ENCODE measurements at places on chromosomes 12 and 14. TPM values are rescaled to one million over a fixed set of nuclear protein-coding genes. Genes with fewer than 3 reads are reported as not detected.

Gene NGB
- total RNA-seq: 1.5 TPM

Gene SMCO3
- total RNA-seq: not detected

Gene MORN3
- total RNA-seq: 1.6 TPM

Gene AHSA1
- total RNA-seq: 64.9 TPM

Gene POU6F1
- total RNA-seq: 12.4 TPM

Gene DPPA3
- total RNA-seq: not detected

Gene DBX2
- total RNA-seq: 0.73 TPM

Gene LGMN
- total RNA-seq: 24.5 TPM

Gene IL31
- total RNA-seq: not detected

Gene GPR68
- 5.8 TPM for total RNA-seq

Gene MGAT2
- total RNA-seq: 21.7 TPM

Gene GARIN6
- not detected for total RNA-seq

Gene TRAF3
- total RNA-seq: 17.8 TPM

Gene SOAT2
- total RNA-seq: 0.27 TPM

DNA sequence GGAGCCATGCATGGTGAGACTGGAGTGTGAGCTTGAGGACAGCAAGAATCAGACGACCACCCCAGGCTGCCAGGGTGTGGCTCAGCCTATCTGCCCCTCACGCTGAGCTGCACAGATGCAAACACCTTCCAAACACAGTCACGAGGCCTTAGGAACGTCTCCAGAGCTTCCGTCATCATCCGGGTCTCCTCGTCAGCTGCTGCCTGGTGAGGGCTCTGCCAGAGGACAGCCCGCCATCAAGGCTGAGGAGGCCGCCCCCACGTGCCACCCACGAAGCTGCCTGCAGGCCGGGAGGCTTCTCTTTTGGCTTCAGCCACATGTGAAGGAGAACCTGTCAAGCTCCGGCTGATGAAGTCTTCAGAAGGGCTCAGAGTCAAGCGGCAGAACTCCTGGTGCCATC, 13.4 kb downstream of the DDX51 start:
- DNase-seq: no peak

GRCh38 chr12:76187177-76187576, 102.7 kb upstream of the NAP1L1 start:
- no peak for DNase-seq

DNA sequence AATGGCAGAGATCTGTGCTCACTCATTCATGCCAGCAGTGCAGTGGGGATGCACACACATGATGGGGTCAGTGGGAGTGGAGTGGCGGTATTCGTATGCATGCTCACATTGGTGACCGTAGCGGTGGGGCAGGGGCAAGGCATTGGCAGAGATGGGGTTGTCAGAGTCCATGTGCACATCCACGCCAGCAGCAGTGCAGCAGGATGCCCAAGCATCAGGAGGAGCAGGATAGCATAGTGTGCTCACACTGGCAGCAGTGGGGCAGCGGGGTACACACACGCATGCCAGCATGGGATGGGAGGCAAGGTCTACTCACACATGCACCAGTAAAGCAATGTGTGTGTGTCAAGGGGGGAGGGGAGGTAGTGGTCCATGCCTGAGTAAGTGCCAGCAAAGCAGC, 89.4 kb upstream of the GARIN6 start:
- no peak for DNase-seq

- DNase-seq: no peak
Observed at GRCh38 chr12:21301-22189, 45.0 kb upstream of the IQSEC3 start.

GRCh38 chr14:58779376-58779775, 141.6 kb downstream of the DACT1 start:
- no peak for DNase-seq

- no peak for DNase-seq
Observed at GRCh38 chr12:27610374-27610773, 85.9 kb upstream of the REP15 start.

- no peak for DNase-seq
Observed at GRCh38 chr12:74897425-74898211, 312.0 kb downstream of the KCNC2 start.

GRCh38 chr14:20501346-20501745, 4.0 kb upstream of the RNASE10 start:
- no peak for DNase-seq

DNA sequence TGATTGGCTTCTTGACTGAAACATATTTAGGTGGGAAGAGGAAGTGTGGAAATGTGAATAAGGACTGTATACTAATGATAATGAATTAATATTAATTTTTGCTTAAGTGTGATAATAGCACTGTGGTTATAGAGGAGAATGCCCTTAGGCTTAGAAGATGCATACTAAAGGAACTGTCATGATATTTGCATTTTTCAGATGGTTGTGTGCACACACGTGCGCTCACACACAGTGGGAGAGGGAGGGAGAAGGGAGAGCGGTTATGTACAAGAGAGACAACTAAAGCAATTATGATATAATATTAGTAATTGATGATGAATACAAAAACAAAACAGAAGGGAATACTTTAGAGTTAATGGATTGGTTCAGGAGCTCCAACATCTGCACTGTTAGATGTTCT, 54.2 kb downstream of the RCOR1 start:
- DNase-seq: no peak

DNA sequence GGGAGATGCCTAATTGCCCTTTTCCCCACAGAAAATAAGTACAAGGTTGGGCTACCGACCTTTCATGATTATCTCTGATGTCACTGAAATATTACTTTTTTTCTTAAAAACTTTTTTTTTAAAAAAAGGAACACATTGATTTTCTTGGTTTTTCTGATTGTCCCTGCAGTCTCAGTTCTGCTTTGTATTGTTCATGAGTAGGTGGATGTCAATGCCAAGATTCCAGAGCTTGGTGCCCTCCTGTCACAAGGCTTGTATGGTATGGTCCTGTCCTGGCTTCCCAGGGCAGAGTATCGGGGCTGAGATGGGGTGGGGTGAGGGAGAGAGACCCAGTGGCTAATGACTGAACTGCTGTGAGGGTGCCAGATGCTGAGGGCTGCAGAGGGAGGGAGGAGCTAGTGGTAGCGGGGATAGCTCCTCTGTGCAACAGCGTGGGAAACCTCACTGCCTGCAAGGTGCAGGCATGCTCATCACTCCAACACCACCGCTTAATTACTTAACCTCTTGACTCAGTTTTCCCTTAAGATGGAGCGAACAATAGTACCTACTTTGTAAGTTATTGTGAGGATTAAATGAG, 4.4 kb upstream of the CTDSP2 start:
- no peak for DNase-seq

- no peak for DNase-seq
Observed at GRCh38 chr14:92451245-92451644, 62.3 kb upstream of the RIN3 start.

DNA sequence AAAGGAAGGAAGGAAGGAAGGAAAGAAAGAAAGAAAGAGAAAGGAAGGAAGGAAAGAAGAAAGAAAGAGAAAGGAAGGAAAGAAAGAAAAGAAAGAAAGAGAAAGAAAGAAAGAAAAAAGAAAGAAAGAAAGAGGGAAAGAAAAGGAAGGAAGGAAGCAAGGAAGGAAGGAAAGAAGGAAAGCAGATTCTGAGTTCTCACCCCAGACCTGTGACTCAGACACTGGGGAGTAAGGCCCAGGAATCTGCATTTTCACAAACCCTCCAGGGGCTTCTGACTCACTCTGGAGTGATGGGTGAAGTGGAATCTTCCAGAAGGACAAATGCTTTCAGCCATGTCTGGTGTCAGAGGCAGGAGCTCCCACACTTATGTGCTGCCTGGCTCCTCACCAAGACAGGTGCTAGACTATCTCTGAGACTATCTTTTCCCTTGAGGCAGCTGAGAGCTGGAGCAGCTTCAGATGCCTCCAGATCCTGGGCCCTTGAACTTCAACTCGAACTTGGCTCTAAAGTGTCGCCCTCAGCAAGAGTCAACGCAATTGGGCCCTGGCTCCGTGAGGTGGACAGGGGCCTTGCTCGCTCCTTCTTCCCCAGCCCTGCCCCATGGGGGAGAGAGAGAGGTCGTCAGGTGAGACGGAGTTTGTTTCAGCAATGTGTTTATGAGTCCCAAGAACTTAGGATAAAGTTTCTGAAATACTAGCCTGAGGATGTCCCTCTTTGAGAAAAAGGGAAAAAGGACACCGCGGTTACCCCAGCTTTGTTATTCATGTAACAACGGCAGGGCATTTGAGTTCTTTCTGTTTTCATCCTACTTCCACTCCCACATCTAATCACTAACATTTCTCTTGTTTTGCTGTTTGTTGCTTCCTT, 19.8 kb upstream of the SCARB1 start:
- DNase-seq: no peak

DNA sequence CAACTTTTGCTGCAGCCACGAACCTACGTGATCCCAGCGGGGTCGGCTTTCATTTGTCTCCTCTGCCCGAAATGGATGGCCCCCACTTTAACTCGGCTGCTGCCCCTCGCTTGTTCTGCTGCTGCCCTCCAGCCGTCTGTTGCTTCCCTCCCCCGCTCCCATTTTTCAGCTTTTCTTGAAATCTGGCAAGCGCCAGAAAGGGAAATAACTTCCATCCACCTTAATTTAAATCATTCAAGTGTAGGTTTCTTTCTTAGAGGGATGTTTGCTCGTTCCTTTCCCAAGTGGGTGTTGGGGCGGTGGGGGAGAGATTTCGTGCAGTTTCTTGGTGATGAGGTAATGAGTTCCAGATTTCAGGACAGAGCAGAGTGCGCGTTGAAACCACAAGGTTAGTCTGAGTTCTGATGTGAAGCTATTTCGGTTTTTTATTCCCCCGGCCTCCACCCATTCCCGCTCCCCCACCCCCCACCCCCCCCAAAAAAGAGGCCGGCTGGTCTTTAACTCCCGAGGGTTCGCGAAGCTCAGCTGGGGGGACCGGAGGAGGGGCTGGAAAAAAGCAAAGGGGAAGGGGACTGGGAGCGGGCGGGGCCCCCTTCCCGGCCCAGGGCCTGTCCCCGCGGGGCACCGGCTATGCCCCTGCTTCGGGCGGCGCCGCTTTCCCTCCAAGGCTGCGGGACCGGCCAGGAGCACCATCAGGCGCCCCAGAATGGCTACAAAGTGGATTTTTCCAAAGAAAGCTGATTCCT, 2.2 kb upstream of the ZFP36L1 start:
- DNase-seq: no peak

- no peak for DNase-seq
Observed at GRCh38 chr14:83147006-83147405, 1613.4 kb upstream of the SEL1L start.

GRCh38 chr12:21223930-21224329, 92.9 kb downstream of the SLCO1B1 start:
- no peak for DNase-seq

GRCh38 chr12:125151284-125151683, 86.0 kb downstream of the AACS start:
- DNase-seq: no peak

DNA sequence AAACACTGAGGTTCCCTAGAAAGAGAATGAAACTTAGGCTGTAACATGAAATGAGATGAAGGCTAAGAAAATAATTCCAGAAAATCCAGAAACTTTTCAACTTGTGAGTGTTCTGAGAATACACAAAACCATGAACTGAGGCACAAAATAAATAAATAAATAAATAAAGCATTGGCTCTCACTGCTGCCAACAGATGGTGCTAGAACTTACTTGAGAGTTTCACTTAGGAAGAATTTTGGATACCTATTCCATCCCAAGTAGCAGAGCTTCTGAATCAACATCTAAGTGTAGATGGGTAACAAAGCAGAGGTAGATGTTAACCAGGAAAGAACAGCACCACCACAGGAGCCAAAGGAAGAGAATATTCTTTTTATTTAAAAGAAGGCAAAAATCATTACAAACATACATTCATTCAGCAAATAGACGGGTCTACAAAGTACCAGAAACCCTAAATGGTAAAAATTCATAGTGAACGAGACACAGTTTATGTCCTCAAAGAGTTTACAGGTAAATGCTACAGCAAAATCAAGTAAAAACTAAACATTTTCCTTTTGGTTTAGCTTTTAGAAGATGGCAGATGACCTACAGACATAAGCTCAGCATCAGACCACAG, 16.7 kb downstream of the EPS8 start:
- no peak for DNase-seq

Data from cerebellum (tissue), 4 donors.